Neural progenitor cell (in vitro differentiated cells): ENCODE measurements at places on chromosomes 11 and 22. TPM values are rescaled to one million over a fixed set of nuclear protein-coding genes. Genes with fewer than 3 reads are reported as not detected.
A peak's percentile ranks its signal among the peaks of the same experiment; 100 is the strongest.

Gene MS4A12
- not detected in 2 replicates for total RNA-seq

Gene MUC5B
- 0.03 TPM in 1 of 2 replicates, not detected in the other for total RNA-seq

Gene ZNF70
- total RNA-seq: 3.9 and 4.6 TPM in 2 replicates

Gene SUSD2
- 0.02 and 0.25 TPM in 2 replicates for total RNA-seq

Gene TMEM86A
- total RNA-seq: 0.87 TPM in 1 of 2 replicates, not detected in the other

Gene PUS3
- total RNA-seq: 13.3 and 22.1 TPM in 2 replicates

Gene MRPL40
- 15.5 and 17.0 TPM in 2 replicates for total RNA-seq

Gene POU2AF1
- not detected in 2 replicates for total RNA-seq

Gene KCTD21
- total RNA-seq: 0.90 and 2.3 TPM in 2 replicates

Gene SAA2
- not detected in 2 replicates for total RNA-seq

Gene PGM2L1
- 12.3 and 15.9 TPM in 2 replicates for total RNA-seq

DNA sequence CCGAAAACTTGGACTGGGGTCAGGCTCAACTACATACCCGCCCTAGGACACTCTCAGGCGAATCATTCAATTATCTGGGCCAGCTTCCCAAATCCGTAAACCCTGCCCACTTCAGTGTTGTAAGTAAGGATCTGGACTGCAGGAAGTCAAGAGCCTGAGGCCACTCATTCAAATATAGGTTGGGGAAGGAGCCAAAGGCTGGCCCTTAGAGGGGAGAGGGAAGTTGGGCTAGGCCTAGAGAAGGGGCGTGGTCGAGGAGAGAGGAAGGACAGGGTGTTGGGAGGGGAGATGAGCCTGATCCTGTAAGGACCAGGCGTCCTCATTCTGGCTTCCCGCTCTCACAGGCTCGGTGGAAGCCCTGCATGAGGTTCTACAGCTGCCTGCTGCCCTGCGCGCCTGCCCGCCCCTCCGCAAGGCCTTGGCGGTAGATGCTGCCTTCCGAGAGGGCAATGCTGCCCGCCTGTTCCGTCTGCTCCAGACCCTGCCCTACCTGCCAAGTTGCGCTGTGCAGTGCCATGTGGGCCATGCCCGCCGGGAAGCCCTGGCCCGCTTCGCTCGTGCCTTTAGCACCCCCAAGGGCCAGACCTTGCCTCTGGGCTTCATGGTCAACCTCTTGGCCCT lies 3.0 kb downstream of the SAC3D1 start:
- no peaks in the 10 kb centered on the region for H3K27me3 ChIP-seq
- H3K36me3 ChIP-seq: no peaks in the 10 kb centered on the region
- no peak overlapping the region for H3K4me3 ChIP-seq

- H3K27ac ChIP-seq: no peak overlapping the region
- no peak overlapping the region for H3K4me3 ChIP-seq
- no peaks in the 10 kb centered on the region for H3K27me3 ChIP-seq
Measured at GRCh38 chr11:26620282-26621045, 48.4 kb upstream of the MUC15 start.

GRCh38 chr11:73464347-73464746 lies 88.1 kb downstream of the RELT start:
- H3K27ac ChIP-seq: no peak overlapping the region
- no peaks in the 10 kb centered on the region for H3K36me3 ChIP-seq
- no peak overlapping the region for H3K4me3 ChIP-seq
- no peaks in the 10 kb centered on the region for H3K27me3 ChIP-seq
- DNase-seq: no peak
- peaks cover 9% of the 10 kb centered on the region for H3K4me1 ChIP-seq

DNA sequence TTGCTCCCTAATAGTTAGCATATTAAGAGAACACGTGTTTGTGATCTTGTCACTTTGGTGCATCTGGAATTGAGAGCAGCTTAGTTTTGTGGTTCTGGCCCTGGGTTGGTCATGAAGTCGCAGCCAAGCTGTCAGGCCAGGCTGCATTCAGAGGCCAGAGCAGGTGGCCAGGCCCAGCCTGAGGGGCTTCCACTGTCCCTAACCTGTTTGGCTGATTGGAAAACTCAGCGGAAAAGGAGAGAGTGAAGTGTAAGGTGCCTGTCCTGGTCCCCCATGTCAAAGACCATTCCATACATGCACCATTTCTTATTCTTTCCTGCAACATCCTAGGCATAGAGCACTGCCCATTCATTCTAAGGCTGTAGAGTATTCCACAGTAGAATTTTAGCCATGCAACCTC lies 111.5 kb upstream of the IGLL5 start:
- H3K27me3 ChIP-seq: peaks cover 100% of the 10 kb centered on the region
- no peak overlapping the region for H3K27ac ChIP-seq
- no peak overlapping the region for H3K4me3 ChIP-seq
- DNase-seq: no peak

- no peaks in the 10 kb centered on the region for H3K36me3 ChIP-seq
- H3K4me3 ChIP-seq: no peak overlapping the region
- no peak for DNase-seq
- H3K27ac ChIP-seq: no peak overlapping the region
- peaks cover 6% of the 10 kb centered on the region for H3K4me1 ChIP-seq
Measured at GRCh38 chr11:17915500-17916143, 97.2 kb downstream of the SERGEF start.

DNA sequence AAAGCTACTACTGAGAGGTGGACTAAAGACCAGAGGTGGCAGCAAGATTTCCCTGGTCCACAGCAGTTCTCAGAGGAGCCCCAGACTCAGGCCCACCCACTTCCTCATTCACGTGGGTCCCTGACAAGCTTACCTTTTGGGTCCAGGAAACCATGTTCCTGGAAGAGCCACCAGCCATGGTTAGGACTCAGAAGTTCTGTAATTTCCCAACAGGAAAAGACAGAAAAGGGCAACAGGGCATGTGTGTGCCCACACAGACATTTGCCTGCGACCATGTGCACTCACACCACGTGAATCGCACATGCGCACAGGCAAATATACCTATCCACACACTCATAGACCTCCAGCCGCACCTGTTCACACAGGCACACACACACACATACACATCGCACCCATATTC lies 42.9 kb downstream of the LRRC32 start:
- no peak for DNase-seq
- H3K27ac ChIP-seq: no peak overlapping the region
- H3K4me1 ChIP-seq: no peaks in the 10 kb centered on the region
- no peak overlapping the region for H3K4me3 ChIP-seq
- H3K36me3 ChIP-seq: no peaks in the 10 kb centered on the region

DNA sequence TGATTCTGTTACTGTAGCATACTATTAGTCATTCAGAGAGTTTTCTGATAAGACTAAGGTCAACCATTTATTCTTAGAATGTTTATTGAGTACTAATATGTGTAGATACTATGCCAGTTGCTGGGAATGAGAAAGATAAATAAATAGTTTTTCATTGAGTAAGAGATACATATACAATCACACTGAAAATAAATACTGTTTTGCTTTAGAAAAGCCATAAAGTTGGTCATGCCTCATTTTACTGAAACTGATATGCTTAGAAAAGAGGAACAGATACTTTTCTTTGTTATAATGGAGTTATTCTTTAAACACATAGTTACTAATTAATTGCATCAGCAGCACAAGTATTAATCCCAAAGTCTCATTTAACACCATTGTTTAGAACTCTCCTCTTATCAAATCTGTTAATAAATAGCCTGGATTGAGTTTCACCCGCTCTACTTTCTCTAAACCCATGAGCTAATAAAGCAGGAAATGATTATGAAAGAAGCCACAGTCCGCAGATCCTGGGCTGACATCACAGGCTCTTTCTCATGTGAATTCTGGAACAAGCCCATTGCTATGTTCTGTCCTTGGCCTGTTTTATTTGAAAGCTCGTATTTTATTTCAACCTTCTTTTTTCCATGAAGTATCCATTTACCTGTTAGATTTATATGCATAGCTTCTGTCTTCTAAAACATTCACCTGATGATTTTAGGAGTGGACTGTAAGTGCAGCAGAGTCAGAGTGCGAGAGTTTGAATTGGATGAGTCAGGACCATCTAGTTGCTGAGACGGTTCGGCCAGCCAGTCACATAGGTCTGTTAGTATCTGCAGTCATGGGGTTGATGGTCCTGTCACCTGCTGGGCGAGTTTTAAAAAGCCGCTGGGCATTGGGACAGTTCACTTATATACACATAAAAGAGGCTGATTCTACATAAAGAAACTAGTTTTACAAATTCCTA lies 35.5 kb downstream of the PIWIL4 start:
- no peak overlapping the region for H3K27ac ChIP-seq
- H3K4me3 ChIP-seq: no peak overlapping the region

GRCh38 chr22:19892925-19893324 lies 38.3 kb upstream of the GNB1L start:
- H3K36me3 ChIP-seq: no peaks in the 10 kb centered on the region
- no peak overlapping the region for H3K4me3 ChIP-seq
- no peak overlapping the region for H3K27ac ChIP-seq

DNA sequence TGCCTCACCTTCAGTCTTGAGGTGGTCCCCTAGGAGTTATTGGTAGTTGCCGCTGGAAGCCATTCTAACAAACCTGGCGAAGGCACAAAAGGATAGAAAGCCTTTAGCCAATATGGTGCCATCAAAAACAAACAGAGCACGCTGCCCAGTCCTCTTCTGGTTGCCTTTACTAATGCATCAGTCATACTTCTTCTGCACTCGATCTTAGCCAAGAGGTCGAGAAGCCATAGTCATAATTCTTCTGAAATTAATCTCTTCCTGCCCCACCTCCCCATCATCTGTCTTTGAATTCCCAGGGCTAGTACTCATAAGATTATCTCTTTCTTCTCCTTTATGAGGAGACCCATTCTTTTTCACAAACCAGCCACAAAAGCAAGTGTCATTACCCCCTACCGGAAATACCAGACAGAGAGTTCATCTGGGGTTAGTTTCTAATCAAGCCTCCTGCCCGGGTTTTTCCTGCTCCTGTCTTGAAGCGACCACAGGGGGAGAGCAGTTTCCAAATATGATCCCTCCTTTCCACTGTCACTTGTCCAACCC lies 21.4 kb upstream of the EHF start:
- no peak overlapping the region for H3K27ac ChIP-seq
- no peak overlapping the region for H3K4me3 ChIP-seq
- H3K36me3 ChIP-seq: no peaks in the 10 kb centered on the region
- peaks cover 8% of the 10 kb centered on the region for H3K4me1 ChIP-seq

DNA sequence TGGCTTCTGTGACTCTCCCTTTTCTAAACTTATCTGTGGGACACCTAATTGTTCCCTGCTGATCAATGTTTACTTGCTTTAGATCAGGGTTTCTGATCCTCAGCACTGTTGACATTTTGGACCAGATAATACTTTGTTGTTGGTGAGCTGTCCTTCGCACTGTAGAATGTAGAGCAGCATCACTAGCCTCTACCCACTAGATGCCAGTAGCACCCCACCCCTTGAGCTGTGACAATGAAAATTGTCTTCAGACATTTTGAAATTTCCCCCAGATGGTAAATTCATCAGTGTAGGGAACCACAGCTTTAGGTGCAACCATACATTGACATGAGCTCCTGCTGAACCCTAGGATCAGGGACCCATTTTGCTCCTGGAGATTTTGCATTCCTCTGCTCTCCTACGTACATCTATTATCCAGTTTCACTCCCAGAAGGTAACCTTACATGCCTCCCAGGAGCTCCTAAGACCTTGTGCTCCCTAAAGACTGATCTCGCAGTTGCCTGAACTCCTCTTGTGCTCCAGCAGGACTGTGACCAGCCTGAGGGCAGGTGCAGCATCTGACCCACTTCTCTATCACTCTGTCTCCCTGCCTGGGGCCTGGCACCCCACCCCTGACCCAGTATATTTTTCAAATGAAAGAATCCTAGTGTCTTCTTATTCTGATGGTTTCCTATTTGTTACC lies 107.8 kb downstream of the FAR1 start:
- peaks cover 19% of the 10 kb centered on the region for H3K4me1 ChIP-seq
- H3K27me3 ChIP-seq: no peaks in the 10 kb centered on the region
- no peak overlapping the region for H3K27ac ChIP-seq
- DNase-seq: peak; percentile 40

- no peaks in the 10 kb centered on the region for H3K36me3 ChIP-seq
- DNase-seq: no peak
- no peaks in the 10 kb centered on the region for H3K27me3 ChIP-seq
- H3K4me3 ChIP-seq: no peak overlapping the region
Measured at GRCh38 chr22:27420817-27421361, 380.7 kb downstream of the MN1 start.

DNA sequence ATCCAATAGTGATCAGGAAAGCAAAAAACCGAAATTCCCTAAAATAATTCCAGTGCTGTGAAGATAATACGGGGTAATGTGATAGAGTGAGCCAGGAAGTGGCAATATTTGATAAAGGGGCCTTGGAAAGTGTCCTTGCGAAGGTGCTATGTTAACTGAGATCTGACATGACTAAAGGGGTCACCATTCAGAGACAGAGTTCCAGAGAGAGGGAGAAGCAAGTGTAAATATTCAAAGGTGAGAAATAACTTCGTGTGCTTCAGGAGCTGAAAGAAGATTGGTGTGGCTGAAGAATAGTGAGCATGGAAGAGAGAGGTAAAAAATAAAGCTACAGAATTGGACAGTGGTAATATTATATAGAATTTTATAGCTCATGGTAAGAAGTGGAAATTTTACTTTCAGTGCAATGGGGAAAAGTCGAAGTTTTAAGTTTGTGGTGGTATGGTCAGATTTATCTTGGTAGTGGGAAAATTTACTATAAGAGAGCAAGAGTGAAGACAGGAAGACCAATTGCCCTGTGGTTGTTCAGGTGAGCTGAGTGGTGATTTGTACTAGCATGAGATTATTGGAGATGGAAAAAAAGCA lies 164.5 kb downstream of the JRKL start:
- no peaks in the 10 kb centered on the region for H3K36me3 ChIP-seq
- DNase-seq: no peak
- H3K27me3 ChIP-seq: no peaks in the 10 kb centered on the region
- H3K4me3 ChIP-seq: no peak overlapping the region
- no peak overlapping the region for H3K27ac ChIP-seq

- H3K36me3 ChIP-seq: no peaks in the 10 kb centered on the region
- DNase-seq: no peak
- no peak overlapping the region for H3K27ac ChIP-seq
Measured at GRCh38 chr22:43212434-43212952, 25.6 kb upstream of the TTLL12 start.

- H3K27me3 ChIP-seq: peaks cover 52% of the 10 kb centered on the region
- H3K36me3 ChIP-seq: no peaks in the 10 kb centered on the region
- H3K4me3 ChIP-seq: peak overlapping the region; percentile 74
- H3K4me1 ChIP-seq: peaks cover 10% of the 10 kb centered on the region
Measured at GRCh38 chr11:132943706-132944568, 588.4 kb downstream of the OPCML start.

GRCh38 chr11:112977755-112978154 lies 16.5 kb downstream of the NCAM1 start:
- H3K4me1 ChIP-seq: peaks cover 12% of the 10 kb centered on the region
- DNase-seq: peak; percentile 44
- no peak overlapping the region for H3K27ac ChIP-seq
- no peaks in the 10 kb centered on the region for H3K27me3 ChIP-seq
- no peaks in the 10 kb centered on the region for H3K36me3 ChIP-seq

GRCh38 chr11:98565311-98565710 lies 455.4 kb upstream of the CNTN5 start:
- H3K4me1 ChIP-seq: no peaks in the 10 kb centered on the region
- no peaks in the 10 kb centered on the region for H3K27me3 ChIP-seq
- DNase-seq: no peak
- no peak overlapping the region for H3K4me3 ChIP-seq

GRCh38 chr22:25025491-25026400 lies 73.2 kb downstream of the KIAA1671 start:
- DNase-seq: no peak
- no peak overlapping the region for H3K4me3 ChIP-seq
- H3K27me3 ChIP-seq: no peaks in the 10 kb centered on the region
- H3K27ac ChIP-seq: no peak overlapping the region
